ENCODE measurements at places on chromosomes 3 and 15.

- no peak for DNase-seq
Measured at GRCh38 chr3:80010021-80010571, 242.3 kb upstream of the ROBO1 start.

DNA sequence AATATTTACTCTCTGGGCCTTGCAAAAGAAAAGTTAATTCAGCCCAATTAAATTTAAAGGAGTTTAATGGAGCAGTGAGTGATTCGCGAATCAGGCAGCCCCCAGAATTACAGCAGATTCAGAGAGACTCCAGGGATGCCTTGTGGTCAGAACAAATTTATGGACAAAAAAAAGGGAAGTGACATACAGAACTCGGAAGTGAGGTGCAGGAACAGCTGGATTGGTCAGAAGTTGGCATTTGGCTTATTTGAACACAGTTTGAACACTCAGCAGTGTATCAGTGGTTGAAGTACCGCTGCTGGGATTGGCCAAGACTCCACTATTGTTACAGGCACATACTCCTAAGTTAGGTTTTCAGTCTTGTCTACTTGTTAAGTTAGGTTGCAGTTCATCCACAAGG, 145.0 kb upstream of the GAP43 start:
- no peak for DNase-seq

DNA sequence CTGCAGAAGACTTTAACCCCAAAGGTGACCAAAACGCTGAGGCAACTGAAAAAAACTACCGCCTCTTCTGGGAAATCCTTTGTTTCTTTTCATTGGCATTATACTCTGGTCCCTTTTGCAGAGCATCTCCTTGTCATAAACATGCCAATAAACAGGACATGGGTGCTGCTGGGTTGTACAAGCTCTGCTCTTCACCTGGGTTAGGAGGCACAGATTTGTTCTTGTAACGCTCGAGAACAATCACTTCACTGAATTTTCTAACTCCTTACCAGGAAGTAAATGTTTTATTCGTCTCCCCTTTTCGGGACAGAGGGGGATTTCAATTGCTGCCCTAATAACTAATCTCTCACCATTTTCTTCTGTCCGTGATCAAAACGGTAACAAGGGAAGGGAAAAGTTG, 1.3 kb downstream of the PLCH1 start:
- DNase-seq = peak; percentile 25

DNA sequence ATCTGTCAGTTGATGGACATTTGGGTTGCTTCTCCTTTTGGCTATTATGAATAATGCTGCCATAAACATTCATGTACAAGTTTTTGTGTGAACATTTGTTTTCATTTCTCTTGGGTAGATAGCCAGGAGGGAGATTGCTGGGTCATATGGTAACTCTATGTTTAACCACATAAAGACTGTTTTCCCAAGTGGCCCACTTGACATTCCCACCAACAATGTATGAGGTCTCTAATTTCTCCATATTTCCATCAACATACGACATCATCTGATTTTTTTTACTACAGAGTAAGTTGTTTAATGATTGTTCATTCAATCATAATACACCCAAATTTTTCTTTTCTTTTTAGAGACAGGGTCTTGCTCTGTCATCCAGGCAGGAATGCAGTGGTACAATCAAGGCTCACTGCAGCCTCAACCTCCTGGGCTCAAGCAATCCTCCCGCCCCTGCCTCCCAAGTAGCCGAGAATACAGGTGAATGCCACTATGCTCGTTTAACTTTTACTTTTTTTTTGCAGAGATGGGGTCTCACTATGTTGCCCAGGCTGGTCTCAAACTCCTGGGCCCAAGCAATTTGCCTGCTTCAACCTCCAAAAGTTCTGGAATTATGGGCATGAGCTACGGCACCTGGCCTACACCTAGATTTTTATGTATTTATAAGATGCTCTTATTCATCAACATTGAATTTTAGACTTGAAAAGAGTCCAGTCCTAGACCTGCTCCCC, 6.8 kb downstream of the IP6K1 start:
- DNase-seq = no peak

GRCh38 chr15:85899927-85900326, 105.2 kb upstream of the KLHL25 start:
- DNase-seq = no peak

DNA sequence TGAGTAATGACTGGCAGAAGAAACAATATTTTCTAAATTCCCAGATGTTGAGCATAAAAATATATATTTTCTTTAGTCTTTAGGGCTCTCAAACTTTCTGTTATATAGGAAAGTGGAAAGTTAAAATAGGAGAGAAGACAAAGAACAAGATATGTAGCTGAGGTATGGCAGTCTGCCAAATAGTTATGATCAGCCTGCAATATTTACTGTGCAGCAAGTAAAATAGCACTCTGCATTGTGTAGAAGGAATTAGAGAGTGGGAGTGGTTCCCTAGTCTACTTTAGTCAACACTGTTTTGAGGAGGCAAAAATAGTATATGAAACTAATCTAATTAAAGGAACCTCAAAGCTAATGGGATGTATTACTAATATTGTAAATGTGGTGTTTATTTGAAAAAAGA, 978.1 kb upstream of the ALCAM start:
- no peak for DNase-seq

DNA sequence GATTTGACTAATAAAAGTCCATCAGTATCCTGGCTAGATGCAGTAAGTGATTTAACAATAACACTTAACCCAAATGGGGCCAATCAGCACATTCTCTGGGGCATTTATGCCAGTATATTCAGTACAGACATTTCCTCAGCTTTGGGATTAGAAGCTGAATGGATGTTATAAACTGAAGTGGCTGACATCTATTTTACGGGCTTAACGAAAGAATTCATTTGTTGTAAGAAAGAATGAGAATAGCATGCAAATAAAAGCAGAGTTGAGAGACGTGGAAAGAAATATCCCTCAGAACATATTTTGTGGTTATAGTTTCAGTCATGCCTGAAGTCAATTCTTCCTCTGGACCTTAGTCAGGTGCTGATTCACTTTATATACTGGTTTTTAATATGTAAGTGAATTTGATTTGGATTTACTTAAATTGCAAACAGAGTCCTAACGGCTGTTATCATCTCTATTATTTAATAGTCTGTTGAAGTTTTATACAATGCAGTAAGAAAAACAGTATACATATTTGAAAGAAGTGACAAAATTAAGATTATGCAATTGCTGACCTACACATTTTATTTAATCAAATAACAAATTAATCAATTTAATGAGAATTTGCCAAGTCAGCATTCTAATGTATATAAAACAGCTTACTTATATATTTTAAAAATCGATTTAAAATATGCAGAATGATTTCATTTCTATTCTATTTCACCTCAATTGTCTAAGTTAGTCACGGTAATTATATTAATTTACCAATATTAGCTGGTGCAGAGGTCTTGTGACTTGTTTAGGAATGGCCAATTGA, 513.9 kb upstream of the CADM2 start:
- no peak for DNase-seq

DNA sequence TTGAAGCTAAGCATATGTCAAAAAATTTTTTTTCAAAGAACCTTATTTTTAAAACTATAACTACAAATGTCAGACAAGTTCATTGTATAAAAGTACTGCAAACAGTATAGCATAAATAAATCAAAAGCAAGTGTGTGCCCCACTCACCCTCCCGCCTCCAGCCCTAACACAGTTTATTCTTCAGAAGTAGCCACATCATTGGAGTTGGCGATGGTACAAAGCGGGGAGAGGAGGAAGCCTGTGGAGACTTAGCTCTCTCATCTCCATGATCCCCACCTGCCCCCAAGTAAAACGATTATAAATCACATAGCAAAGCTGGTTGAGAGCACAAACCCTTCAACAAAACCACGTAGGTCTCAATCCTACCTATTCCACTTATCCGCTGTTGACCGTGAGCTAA, 33.6 kb downstream of the FOXP1 start:
- no peak for DNase-seq

Measured in kidney tubule cell (primary cell).